ENCODE measurements at places on chromosomes 12 and 14. TPM values are rescaled to one million over a fixed set of nuclear protein-coding genes. Genes with fewer than 3 reads are reported as not detected.

DNA sequence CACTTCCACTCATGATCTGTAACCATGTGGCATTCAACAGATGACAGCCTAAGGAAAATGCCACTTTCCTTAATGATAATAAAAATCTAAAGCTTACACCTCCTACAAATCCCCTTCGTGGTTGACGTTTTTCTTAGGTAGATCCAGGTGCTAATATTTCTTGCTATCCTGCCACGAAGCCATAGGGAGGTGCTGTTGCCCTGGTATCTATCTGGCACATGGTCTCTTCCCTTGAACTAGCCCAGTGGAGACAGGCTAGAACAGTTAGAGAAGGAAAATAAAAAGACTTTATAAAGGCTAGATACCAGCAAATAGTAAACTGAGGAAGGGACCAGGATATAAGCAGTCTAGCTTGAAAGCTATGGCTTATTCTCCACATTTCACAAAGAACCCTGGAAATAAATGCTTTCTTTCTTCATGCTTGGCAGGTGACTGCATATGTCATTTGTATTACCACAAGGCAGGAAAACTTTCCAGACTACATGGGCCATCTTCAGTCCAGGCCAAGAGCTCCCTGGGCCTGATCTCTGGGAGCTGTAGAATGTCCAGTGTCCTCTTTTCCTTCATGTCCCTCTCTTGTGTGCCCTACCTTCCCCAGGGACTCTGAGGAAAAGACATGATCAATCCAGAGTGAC is 15.3 kb downstream of the SPIC start:
- no peak for DNase-seq

DNA sequence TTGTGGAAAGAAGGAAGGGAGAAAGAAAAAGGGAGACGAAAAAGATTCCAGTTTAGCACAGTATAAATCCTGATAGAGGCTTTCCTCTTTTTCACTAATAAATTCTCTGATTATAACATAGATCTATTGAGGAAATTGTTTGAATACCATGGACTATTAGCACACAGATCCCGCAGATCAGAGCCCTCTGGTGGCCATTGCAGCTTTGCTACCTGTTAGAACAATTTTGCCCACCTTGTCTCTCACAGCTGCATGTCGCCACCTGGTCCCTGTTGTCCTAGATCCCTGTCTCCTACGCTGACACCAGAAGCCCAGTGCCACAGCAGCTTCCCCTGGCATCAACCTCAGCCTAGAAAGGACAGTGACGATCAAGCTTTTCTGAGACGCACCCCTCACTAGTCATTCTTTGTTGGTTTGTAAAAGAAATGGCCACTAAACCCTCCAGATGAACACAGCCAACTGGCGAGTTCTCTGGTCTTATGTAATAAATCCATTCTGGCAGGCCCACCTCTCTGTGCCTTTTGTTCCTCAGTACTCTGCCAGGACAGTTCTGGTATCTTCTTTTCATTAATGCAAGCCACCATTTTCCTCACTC is 9.9 kb downstream of the GPHB5 start:
- peak; percentile 31 for DNase-seq

DNA sequence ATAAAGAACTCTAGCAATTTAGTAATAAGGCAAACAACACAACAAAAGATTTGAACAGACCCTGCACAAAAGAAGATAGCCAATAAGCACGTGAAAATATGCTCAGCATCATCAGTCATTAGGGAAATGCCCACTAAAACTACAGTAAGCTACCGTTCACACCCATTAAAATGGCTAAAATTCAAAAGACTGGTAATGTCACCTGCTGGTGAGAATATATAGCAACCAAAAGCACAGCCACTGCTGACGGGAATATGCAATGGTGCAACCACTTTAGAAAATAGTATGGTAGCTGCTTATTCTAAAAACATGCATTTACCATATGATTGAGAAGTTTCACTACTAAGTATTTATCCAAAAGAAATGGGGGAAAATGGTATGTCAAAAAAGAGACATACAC is 74.9 kb downstream of the DPF3 start:
- DNase-seq: no peak

GRCh38 chr12:25020621-25021243 is 71.8 kb upstream of the BCAT1 start:
- no peak for DNase-seq

- no peak for DNase-seq
Observed at GRCh38 chr12:12133259-12133658, 62.5 kb downstream of the BCL2L14 start.

DNA sequence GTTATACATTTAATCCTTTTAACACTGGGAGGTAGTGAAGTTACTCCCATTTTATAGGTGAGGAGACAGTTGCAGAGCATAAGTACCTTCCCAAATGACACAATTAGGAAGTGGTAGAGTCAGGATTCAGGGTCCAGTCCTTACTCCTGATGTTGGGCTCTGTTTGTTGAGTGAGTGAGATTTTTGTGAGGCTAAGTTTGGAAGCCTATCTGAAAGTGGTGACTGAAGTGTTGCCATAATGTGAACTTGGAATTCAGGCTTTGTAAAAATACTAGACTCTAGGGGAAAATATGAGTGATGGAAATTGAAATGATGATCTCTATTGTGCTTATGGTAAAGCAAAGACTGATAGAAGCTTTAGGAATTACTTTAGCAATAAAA is 2.2 kb downstream of the NUDT4 start:
- DNase-seq: peak; percentile 27

Gene PLCZ1
- total RNA-seq: 0.18 TPM

- DNase-seq: no peak
Observed at GRCh38 chr14:105155681-105156413, 12.7 kb downstream of the JAG2 start.

GRCh38 chr14:64646103-64646502 is 58.1 kb upstream of the PLEKHG3 start:
- DNase-seq: peak; percentile 46

DNA sequence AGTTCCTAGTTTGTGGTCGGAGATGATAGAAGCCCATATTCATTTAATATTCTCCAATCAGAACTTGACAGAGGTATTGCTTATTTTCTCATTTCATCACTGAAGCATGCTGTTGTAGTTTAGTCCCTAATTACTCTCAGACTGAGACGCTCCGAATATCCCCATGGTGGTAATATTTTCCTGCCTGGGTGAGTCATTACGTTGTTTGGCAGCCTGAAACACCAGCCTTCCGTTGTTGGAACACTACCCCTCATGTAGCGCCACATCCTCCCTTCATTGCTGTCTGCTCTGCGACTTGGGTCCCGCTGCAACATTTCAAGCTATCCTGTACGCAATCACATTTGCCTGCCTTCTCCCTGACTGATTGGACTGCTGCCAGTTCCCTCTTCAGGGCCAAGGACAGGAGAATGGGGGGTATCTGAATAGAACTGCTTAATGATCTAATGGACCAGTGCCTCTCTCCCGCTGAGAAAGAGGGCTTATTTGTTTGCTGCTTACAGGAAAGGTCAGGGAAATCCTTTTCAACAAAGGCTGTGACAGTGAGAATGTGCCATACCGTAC is 369.1 kb downstream of the NPAS3 start:
- peak; percentile 53 for DNase-seq

Gene CD4
- not detected for total RNA-seq

GRCh38 chr14:20415782-20416206 is 2.5 kb upstream of the TEP1 start:
- peak; percentile 72 for DNase-seq

- DNase-seq: no peak
Observed at GRCh38 chr14:104199266-104199895, 61.0 kb downstream of the KIF26A start.

Gene SSPN
- 9.3 TPM for total RNA-seq

GRCh38 chr14:61493239-61493638 is 171.9 kb downstream of the PRKCH start:
- peak; percentile 98 for DNase-seq

DNA sequence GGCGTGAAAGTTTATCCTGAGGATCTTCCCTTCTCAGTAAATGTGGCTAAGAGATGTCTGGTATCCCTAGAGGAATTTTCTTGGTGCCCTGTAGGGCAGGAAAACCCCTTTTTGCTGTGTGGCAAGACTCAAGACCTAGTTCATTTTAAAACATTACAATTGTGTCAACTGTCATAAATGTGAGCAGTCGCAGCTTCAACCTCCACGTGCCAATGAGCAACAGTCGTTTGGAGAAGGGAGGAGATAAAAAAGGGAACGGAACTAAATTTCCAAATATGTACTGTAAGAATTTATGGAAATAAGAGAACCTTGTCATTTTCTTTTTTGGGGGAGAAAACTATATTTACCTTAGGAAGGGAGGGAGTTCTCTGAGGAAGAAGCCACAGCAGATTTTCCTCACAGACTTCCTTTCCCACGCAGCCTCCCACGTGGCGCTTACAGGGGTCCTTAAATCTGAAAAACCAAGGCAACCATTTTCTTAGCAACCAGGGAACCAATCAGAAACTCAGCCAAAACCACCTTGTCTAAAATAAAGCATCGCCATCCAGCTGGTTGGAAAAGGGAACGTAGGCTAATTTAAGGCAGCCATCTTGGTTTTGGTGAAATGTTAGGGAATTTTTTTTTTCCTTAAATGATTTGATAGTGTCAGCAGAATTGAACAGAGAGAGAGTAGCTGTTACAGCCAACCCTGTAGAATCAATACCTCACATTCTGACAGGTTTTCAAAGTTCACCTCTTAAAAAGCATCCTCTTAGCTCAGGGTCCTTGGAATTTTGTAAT is 99.1 kb downstream of the FIGNL2 start:
- no peak for DNase-seq

Gene BEST3
- not detected for total RNA-seq

DNA sequence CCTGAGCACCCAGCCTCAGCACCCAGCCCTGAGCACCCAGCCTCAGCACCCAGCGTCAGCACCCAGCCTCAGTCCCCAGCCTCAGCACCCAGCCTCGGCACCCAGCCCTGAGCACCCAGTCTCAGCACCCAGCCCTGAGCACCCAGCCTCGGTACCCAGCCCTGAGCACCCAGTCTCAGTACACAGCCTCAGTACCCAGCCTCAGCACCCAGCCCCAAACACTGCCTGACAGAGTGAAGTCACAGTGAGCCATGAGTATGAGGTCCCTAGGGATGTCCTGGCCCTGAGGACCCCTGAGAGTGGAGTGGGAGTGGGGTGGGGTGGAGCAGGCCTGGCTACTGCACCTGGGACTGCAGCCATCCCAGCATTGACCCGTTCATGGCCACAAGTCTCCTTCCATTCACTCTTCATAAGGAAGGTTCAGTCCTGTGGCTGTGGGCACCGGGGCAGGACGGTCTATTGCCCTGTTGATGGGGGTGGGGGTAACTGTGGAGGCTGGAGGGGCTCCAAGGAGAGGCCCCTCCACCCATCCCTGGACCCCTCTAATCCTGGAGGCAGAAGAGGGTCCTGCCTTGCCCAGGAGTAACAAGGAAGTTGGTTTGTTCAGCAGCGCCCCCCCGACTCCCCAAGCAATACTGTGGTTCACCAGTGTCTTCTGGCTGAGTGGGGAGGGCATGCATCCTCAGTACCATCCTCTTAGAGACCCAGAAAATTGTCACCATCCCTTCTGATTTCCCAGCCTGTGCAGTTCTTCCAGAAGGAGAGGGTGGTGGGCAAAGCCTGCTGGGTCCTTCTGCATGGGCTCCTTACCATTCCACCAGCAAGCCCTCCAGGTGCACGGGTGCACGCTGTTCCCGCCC is 140.5 kb downstream of the ADGRD1 start:
- no peak for DNase-seq

DNA sequence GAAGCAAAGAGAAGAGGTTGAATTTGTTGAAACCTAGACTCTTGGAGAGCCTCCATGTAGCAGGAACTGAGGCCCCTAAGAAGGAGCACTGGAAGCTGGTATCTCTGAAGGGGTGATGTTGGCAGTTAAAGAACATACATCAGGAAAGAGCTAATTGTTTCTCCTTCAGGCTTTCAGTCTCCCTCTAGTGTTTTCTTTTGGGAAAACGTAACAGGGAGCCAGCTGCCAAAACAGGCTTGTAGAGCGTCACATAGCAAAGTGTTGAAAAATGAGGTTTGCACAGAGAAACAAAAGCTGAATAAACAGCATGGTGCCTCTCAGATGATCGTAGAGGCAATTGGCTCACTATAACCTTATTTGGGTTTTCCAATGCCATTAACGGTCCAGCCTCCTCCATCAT is 46.9 kb upstream of the CAND1 start:
- DNase-seq: peak; percentile 7

- no peak for DNase-seq
Observed at GRCh38 chr12:122100568-122100967, 22.0 kb downstream of the MLXIP start.

- DNase-seq: no peak
Observed at GRCh38 chr12:5768581-5769196, 176.4 kb downstream of the ANO2 start.

GRCh38 chr14:52922656-52923055 is 28.2 kb downstream of the FERMT2 start:
- peak; percentile 62 for DNase-seq

GRCh38 chr12:122743895-122744525 is 8.6 kb upstream of the DENR start:
- no peak for DNase-seq

Gene C12orf42
- total RNA-seq: not detected

Gene SPX
- 0.54 TPM for total RNA-seq

DNA sequence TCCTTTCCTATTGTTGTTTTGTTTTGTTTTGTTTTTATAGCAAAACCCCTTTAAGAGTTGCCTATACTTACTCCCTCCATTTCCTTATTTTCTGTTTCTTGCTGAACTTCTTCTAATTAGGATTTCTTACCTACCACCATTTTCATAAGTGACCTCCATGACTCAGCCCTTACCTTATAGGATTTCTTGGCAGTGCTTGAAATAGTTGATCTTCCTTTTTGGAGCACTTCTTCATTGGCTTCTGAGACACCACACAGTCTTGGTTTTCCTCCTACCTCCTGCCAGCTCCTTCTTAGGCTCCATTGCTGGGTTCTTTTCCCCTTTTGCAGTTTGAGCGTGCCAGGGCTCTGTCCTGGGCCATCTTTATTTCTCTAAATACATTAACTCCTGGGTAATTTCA is 23.4 kb upstream of the EID3 start:
- DNase-seq: no peak

DNA sequence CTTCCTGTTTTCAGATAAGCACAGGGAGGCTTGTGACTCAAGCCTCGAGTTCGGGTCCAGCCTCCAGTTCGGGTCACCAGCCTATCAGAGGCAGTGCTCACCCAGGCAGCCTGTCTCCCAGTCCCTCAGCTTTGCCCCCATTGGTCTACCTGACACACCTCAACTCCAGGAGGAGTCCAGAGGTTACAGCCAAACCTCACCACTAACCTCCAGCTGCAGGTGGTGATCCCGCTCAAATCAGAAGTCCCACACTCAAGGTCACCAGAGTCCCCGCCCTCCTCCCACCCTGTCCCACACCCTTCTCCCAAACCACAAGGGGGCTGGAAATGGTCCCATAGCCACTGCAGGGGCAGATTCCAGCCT is 42.1 kb downstream of the KDM2B start:
- peak; percentile 24 for DNase-seq

- no peak for DNase-seq
Observed at GRCh38 chr12:7143564-7143963, 13.4 kb downstream of the CLSTN3 start.

Gene IGF1
- 0.63 TPM for total RNA-seq
